ENCODE measurements at places on chromosomes 5 and 9.
A peak's percentile ranks its signal among the peaks of the same experiment; 100 is the strongest.

DNA sequence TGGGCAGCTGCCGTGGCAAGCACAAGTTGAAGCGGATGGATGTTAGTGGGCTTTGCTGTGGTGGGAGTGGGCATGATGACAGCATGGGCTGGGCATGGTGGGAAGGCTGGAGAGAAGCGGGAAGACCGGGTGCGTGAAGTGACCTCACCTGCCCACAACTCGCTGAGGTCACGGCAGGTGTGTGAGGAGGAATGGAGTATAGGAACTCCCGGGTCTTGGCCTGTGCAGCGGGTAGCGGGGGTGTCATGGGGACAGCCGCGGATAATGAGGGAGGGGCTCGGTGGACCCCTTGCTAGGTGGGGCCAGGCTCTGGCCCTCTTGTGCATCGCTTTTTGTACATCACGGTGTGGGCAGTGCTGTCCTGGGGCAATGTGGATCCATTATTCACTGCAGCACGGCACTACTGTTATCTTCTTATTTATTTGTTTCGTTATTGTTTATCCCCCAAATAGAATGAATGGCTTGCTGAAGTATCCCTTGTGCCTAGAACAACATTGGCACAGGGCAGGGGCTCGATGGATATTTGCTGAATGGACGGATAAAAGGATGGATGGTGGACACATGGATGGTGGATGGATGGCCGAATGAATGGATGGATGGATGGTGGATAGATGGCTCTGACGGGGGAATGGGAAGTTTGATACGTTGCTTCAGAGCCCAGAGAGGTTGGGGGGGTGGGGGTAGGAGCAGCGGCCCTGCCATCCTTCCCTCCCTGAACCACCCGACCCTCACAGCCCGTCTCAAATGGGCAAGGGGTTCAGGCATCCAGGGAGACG, 14.6 kb downstream of the PROP1 start:
- no peak for DNase-seq

GRCh38 chr9:137882506-137882821, 4.9 kb downstream of the CACNA1B start:
- no peak for DNase-seq

GRCh38 chr5:108148715-108149139, 233.2 kb downstream of the FBXL17 start:
- DNase-seq = no peak

GRCh38 chr9:95670122-95670521, 153.4 kb upstream of the PTCH1 start:
- no peak for DNase-seq

DNA sequence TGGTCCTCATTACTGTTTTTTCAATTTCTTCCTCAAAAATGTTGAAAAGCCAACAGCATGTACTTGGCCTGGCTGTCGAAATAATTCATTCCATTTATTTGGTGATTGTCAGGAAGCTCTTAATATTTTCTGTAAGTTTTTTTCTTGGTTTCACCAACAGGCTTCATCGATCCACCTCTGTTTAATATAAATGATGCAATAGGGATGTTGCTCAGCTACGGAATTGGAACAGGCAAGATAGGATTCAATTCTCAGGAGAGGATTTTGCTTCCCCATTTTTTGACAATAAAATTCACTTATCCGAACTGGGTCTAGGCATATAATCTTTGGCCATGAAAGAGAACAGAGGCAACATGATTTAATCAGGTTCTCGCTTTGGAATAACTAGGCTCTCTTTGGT, 30.8 kb downstream of the C5 start:
- no peak for DNase-seq

DNA sequence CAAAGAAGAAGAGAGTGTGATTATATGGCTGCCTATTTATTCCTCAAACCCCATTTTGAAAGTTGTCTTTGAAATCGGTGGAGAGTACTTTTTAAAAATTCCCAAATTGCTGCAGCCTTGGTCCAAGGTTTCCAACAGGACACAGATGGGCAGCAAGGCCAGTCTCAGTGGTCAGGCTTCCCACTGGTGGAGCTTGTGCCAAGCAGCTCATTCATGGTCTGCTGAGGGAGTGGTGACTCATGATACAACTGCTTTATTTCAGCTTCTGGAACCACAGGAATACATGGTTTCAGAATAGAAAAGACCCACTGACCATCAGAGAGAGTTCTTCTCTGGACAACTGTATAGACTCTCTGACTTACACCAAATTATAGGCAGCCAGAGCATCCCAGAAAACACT, 673.1 kb upstream of the KLF4 start:
- no peak for DNase-seq

DNA sequence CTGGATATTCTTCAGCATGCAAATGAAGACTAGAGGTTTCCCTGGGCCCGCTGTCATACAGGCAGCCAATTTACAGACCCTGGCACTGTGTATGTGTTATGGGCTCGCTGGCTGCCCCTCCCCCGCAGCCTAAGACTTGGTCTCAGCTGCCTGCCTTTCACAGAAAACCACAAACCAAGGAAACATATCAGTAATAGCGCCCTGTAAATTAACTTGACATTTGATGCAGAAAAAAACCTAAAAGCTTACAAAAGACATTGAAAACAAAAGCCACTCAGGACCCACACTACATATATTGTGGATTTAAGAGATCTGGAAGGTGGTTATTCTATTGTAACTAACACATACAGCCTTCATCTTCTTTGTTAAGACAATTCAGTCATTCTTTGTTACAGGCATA, 287.0 kb upstream of the TMEM161B start:
- no peak for DNase-seq

DNA sequence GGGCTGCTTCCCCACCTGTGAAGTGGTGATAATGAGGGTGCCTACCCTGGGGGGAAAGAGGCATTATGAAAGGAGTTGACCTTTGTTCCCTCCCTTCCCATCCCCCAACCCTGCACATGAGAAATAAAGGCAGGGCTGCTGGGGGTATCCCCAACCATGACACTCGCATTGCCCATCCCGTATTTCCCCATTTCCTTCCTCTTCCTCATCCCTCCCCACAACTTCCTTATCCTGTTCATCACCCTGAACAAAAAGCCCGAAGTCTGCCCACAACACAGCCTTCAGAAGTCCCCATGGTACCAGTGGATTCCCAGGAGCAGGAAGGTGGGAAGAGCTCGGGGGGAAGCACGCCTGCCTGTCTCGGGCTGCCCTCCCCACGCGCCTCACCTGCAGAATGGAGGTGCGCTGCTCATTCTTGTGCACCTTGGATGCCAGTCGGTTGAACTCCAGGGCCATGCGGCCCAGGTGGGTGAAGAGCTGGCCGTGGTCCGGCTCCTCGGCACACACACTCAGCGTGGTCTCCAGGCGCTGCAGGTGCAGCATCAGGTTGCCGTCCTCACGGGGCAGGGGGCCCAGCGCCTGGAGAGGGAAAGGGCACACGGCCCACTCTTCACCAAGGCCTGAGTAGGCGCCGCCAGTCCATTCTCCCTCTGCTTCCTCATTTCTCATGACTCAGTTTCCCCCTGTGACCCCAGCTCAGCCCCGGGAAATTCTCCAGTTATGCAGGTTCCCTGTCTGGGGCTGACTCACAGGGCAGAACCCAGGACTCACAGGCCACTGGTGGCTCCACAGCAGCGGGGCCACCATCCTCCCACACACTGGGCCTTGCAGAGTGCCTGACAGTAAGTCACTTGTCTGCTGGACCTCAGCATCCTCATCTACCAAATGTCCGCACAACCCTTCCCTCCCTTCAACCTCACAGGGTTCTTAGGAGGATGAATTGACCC, 24.2 kb downstream of the TNIP1 start:
- no peak for DNase-seq

DNA sequence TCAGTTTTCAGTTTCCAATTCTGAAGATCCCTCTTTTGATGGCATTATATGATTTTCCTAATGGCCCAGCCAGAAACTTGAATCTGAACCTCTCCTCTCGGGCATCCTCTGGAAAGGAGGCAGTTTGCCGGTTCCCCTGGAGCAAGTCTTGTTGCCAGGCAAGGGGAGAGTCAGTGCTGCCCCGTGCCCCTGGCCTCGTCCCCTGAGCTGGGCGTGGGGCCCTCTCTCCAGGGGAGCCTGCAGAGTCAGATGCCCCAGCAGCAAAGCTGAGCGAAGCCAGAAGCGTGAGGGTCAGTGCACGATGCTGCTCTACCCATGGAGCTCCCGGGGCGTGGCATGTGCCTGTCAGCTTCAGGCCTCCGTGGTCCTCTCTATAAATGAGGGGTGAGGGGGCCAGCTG, 14.0 kb downstream of the OLFM1 start:
- no peak for DNase-seq

- DNase-seq = no peak
Measured at GRCh38 chr5:1517838-1518237, 5.9 kb downstream of the LPCAT1 start.

DNA sequence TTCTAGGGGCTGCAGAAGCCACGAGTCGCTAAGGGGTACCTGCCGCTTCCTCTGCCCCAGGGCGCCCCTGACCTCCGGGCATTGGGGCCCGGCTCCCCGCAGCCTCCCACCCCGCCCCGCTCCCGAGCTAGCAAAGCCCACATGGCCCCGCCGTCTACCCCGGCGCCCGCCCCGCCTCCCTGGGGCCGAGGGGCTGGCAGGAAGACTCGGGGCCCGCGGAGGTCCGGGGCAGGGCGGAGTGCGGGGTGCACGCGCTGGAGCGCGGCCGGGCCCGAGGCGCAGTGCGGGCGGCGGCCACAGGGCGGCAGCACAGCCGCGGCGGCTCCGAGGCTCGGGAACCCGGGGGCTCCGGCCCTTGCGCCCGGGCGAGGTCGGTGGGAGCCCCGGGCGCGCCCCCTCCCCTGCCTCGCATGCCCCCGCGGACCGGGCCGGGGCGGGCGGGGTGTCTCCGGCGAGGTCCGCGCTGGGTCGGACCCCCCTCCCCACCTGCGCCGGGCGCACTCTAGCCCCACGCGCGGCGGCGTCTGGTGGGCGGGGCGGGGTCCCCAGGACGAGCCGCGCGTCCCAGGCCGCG, 6.7 kb downstream of the NRARP start:
- DNase-seq = peak; percentile 28

DNA sequence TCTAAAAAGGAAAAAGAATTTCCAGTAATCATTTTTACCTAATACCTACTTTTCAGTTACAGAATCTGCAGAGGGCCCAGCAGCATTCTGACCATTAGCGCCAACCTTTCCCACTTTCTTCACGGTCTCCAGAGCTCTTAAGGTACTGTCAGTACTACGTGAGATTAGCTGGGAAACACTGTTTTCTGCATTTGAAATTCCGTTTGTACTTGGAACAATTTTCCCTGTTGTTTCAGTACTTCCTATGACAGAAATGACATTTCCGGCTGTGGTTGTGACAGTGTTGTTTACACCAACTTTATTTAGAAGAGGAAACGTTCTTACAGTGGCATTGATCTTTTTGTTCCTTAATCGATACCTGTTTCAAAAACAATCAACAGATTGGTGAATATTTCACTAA, 36.9 kb upstream of the PDCL start:
- no peak for DNase-seq

GRCh38 chr5:73367650-73368049, 80.9 kb downstream of the FOXD1 start:
- DNase-seq = no peak

DNA sequence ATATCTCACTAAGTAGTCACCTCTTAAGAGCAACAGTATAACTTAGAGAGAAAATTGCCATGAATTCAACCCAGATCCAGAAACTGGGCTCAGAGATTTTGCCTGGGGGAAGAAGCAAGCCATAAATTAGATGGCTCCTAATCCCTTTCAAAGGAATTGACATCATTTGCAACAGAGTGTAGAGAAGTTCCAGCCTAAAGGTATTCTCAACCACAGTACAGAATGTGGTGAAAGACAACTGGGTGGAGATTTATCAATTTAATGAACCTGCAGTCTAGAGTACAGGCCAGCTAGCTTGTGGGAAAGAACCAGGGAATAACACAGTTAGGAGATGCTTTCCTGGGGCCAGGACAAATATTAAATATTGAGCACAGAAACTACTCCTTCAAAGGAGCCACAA, 39.6 kb downstream of the CDKL3 start:
- DNase-seq = no peak

GRCh38 chr5:161691911-161692310, 6.4 kb downstream of the GABRA6 start:
- no peak for DNase-seq

DNA sequence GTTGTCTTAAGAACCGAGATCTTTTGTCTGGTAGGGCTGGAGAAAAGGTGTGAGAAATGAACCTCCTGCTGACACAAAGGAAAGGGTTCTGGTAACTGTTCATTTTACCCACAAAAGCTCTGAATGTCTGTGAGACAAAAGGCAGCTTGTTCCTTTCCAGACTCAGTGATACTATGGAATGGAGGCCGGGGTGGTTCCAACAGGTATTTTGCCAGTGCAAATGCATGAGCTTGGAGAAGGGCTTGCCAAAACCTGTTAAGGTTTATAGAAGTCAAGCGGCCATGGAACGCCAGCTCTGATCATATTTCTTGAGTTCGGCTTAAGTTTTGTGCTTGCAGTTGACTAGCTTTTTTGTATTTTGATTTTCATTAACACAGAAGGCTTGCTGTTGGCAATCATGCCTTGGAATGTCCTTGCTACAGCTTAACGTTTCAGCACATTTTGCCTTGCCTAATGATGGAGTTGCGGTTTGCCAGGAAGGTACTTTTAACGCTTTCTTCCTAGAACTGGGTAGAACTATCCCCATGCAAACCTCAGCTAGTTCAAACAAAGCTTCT, 328.6 kb downstream of the PIK3R1 start:
- no peak for DNase-seq

- no peak for DNase-seq
Measured at GRCh38 chr9:134947265-134947955, 29.7 kb upstream of the FCN1 start.

- DNase-seq = no peak
Measured at GRCh38 chr5:68147659-68148058, 67.9 kb upstream of the PIK3R1 start.

GRCh38 chr9:99931155-99931840, 24.8 kb downstream of the STX17 start:
- DNase-seq = no peak

DNA sequence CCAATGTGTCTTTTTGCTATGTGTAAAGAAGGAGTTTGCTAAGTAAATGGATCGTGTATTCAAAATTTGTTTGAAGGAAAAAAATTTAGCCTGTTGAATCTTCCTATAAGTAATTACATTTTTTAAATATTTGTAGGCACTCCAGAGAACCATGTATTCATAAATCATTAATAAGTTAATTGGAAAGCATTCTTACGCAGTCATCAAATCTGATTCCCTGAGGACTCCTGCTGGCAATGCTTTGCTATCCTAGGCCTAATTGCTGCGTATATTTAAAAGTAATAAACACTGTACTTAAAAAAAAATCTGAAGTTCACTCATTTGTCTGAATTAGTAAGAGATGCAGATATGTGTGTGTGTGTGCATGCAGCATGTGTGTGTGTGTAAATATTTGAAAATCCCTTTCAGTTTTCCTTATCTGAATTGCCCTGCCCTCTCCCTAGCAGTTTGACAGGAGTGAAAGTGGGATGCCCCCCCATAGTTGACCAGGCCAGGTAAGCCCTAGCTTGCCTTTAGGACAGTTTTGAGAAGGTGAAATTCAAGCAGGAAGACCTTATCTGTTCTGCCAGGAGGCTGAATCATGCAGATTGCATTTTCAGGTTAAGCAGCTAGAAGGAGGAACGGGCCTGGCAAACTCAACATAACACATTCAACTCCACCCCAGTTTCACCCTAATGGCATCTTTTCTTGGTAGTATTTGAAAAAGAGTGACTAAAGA, 81.2 kb upstream of the DNAH5 start:
- DNase-seq = no peak

- no peak for DNase-seq
Measured at GRCh38 chr9:7298123-7298522, 501.5 kb downstream of the DMAC1 start.

- DNase-seq = no peak
Measured at GRCh38 chr9:99051851-99052250, 53.1 kb upstream of the TGFBR1 start.

Measured in activated CD4-positive, alpha-beta T cell treated with anti-CD3 and anti-CD28 coated beads, Interleukin-2, amount 50 U/mL, for 4 hours (primary cell).